Activated naive CD8-positive, alpha-beta T cell treated with anti-CD3 and anti-CD28 coated beads, Interleukin-2, amount 10 ng/mL, durations not matched to agents 7 days and 5 days (primary cell): ENCODE measurements at places on chromosomes 4 and X. TPM values are rescaled to one million over a fixed set of nuclear protein-coding genes. Genes with fewer than 3 reads are reported as not detected.

The SHROOM2 gene
- total RNA-seq, result not detected

The VEGFD gene
- total RNA-seq, result not detected

The GC gene
- total RNA-seq, result not detected

- DNase-seq, result no peak
Observed at GRCh38 chr4:108943976-108944591, 181.2 kb upstream of the ETNPPL start.

DNA sequence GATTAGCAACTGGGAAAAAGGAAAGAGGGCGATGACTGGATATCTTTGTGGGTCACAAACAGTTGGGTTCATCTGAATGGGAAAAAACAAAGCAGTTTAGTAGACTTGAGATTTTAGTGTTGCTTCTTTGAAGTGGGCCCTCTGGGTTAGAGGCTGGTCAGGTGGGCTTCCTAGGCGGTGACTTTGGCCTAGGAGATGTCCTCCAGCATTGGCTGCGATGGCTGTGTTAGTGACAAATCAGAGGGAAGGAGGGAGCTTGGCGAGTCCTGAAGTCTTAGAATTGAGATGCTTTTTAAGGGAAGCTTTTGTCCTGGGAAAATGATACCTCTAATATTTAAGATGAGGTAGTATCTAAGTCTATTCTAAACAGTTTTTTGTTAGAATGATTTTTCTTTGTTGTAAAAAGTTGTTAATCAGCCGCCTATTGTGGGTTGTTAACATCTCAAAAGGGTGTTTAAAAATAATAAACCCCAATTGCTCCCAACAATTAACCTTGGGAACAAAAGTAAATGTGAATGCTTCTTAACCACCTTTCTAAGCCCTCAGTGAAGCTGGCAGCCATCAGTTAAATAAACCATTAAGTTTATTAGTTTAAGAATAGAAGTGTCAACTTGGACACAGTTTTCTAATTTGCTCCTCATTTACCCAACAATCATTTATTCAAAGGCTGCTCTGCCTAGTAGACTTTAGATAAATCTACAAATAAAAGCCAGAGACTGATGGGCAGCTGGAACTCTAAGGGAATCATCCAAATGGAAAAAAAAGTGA, 31.7 kb downstream of the DLG3 start:
- DNase-seq, result no peak

GRCh38 chr4:32226204-32226603, 1506.0 kb downstream of the PCDH7 start:
- no peak for DNase-seq

DNA sequence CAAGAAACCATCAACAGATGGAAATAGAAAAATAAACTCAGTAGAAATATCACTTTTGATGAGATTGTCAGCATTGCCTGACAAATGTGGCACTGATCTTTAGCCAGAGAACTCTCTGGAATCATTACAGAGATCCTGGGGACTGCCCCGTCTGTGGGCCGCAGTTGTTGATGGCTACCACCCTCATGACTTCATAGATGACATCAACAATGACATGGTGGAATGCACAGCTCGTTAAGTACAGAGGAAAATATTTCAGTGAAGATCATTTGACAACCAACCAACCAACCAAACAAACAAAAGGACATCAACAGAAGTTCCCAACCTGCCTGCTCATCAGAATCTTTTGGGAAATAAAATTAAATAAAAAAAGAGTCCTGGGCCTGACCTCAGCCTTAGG, 132.6 kb downstream of the UCHL1 start:
- DNase-seq, result no peak

DNA sequence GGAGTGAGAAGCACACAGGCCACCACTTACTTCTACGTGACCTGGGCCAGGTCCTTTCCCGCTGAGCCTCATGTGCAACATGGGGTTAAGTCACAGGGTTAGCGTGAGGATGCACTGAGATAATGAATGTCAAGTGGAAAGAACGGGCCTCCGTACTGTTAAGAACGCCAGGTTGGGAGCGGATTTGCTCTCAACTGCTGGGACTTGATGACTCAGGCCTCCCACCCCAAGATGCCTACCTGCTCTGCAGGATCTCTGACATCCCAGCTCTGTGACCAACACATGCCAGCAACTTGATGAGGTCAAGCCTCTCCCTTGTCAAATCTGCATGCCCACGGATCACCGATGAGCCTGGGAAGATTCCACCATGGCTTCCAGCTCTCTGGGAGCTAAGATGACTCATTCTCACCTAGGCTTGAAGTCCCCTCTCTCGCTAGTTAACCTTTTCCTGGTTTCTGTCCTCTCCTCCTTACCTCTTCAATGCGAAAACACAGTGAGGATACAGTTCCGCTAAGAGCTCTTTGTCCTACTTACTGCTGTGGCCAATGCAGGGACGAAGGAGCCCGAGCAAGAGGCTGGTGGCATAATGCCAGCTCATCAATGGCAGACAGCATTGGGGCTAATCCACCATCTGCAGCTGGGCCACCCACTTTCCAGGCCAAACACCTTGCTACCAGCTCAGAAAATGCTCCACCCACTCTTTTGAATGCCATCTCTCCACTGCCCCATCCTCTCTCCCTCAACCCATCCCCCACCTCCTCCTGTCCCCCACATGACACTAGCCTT, 67.6 kb downstream of the PJA1 start:
- DNase-seq, result no peak

DNA sequence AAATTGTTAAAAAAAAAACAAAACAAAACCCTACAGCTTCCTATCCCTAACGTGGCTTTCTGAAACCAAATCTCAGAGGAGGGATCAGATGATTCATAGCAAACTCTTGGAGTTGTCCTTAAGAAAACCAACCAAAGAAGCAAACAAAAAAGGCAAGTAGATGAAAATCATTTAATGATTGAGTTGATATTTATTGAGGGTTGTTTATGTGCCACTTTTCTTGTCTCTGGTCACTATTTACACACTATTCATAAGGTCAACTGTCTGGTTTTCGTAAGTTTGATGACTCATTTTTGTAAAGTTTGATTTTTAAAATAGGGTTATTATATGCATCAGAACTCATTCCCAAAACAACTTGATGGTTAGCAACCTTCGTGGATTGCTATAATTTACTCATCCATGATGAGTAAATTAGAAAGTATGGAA, 133.4 kb downstream of the UNC5C start:
- DNase-seq, result no peak

DNA sequence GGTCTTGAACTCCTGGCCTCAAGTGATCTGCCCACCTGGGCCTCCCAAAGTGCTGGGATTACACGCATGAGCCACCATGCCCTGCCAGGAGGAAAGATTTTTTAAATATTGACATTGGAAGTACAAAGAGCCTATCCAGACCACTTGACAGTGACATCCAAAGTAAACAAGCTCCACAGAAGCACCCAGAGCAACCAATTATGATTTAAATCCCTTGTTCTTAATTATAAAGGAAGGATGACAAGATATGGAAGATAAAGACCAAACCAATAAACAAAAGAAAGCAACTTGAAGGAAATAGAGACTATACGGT, 27.7 kb upstream of the RPL34 start:
- no peak for DNase-seq

DNA sequence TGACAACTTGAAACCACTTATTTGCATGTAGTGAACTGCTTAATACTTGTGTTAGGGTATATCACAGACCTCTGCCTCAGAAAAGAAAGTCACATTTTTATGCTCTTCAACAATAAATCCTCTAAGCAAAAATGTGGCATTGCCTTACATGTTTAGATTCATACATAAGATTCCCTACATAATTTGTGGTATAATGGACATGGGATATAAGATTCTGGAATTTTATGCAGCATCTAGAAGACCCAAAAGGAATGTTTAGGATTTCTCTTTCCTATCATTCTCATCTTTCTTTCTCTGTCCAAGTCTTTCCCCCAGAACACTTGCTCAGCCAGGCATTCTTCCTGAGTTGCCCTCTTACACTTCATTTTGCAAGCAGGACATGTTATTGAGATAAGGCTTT, 37.7 kb upstream of the TET2 start:
- no peak for DNase-seq

DNA sequence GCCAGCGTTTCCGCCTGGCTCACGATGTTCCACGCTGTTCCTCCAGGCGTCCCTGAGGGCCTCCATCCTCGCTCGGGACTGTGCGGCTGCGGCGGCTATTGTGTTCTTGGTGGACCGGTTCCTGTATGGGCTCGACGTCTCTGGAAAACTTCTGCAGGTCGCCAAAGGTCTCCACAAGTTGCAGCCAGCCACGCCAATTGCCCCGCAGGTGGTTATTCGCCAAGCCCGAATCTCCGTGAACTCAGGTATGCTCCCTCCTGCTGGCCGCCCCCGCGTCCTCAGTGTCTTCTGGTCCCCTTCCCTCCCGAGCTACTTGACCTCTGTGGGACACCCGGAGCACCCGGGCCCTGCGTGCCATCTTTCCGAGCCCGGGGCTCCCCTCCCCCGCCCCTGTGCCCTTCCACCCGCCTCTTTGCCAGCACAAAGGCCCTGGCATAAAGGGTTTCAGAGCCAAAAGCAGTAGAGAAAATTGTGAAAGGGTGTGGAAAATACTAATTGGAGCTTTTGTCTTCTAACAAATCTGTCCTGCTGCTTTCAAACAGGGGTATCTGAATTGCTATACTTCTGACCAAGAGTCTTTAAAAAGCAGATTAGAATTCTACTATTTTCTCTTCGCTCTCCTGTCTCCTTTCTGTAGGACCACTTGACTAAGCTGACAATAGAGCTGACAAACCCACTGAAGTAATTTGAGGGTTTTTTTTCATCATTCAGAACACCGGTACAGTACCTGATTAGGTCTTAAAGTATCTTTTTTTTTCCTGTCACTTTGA, 104.0 kb downstream of the NEUROG2 start:
- no peak for DNase-seq

DNA sequence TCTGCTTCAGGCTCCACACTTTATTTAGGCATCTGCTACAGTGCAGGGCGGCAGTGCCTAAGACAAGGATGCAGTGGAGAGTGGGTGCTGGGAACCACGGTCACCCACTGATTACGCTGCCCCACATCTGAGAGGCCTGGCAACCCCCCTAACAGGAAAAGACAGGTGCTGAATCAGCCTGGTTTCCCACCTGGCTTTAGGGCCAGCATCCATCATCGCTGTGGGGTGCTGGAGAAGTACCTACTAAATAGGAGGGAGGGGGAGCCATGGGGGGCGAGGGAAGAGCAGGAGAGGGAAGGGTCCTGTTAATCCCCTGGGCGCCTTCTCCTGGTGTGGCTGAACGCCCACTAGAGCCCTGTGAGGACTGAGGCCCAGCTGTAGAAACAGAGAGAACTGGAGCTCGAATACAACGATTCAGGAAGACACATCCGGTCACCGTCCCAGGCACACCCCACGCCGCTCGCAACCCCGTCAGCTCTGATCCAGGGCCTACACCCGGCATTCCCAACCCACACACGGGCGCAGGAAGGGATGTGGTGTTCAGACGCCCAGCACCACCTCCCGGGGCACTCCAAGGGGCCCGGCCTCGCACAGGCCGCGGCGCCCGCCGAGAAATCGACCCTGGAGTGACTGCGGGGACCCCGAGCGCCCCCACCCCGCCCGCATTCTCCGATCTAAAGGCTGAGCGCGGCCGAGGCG, 554 bp downstream of the DCTD start:
- no peak for DNase-seq

GRCh38 chr4:13299343-13299742, 184.8 kb downstream of the RAB28 start:
- DNase-seq, result no peak

DNA sequence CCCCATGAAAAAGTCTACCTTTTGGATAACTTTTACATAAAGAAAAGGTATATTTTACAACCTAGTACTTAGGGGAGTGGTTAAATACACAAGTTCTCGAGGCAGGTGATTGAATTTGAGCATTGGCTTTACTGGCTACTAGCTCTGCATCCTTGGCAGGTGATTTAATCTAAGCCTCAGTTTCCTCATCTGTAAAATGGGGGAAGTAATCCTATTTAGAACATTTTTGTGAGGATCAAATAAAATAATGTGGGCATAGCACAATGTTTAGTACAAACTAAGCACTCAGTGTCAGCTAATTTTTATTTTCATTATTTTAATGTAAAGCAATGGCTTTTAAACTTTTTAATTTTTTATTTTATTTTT, 102.9 kb downstream of the CEP135 start:
- DNase-seq, result no peak

DNA sequence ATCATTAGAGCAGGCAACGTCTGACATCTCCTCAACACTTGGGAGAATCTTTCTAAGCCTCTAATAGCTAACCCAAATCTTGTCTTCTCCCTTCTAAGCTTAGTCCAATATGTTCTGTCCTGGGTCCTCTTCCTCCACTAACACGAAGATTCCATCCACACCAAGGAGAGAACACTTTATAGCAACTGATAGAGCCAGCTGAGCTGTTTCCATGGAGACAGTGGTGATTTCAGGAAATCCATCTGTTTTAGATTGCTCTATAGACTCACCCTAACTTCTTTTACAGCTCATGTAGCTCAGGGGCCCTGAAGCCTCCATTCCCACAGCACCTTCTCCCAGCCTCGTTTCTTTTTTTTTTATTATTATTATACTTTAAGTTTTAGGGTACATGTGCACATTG, 37.4 kb downstream of the SCD5 start:
- DNase-seq, result no peak

GRCh38 chr4:82733636-82734035, 65.0 kb downstream of the SCD5 start:
- DNase-seq, result no peak

- DNase-seq, result no peak
Observed at GRCh38 chrX:155778844-155779553, 102.1 kb upstream of the VAMP7 start.

GRCh38 chr4:80011636-80012236, 61.3 kb downstream of the ANTXR2 start:
- no peak for DNase-seq

DNA sequence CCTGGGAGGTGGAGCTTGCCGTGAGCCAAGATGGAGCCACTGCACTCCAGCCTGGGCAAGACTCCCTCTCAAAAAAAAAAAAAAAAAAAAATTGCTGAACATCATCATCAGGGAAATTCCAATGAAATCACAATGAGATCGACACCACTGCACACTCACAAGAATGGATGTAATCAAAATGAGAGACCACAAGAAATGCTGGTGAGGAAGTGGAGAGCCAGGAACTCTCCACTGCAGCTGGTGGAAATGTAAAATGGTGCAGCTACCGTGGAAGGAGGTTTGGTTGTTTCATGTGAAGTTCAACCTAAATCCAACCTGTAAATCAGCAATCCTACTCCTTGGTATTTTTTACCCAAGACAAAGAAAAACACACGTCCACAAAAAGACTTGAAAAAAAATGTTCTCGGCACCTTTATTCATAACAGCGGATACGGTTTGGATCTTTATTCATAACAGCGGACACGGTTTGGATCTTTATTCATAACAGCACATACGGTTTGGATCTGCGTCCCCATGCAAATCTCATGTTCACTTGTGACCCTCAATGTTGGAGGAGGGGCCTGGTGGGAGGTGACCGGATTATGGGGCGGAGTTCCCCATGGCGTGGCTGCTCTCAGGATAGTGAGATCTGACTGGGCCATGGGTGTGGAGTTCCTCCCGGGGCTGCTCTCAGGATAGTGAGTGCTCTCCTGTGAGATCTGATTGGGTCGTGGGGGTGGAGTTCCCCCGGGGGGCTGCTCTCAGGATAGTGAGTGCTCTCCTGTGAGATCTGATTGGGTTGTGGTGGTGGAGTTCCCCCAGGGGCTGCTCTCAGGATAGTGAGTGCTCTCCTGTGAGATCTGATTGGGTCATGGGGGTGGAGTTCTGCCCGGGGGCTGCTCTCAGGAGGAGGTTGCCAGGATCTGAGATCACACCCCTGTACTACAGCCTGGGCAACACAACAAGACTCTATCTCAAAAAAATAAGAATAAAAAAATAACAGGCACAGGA, 7.7 kb downstream of the GAK start:
- DNase-seq, result no peak
